Dermis lymphatic vessel endothelial cell (primary cell): ENCODE measurements at places on chromosomes 16 and 17. TPM values are rescaled to one million over a fixed set of nuclear protein-coding genes. Genes with fewer than 3 reads are reported as not detected.

The OR1D5 gene
- total RNA-seq: not detected in 2 replicates

The PRR11 gene
- total RNA-seq: 2.2 and 2.8 TPM in 2 replicates

The ZG16 gene
- not detected in 2 replicates for total RNA-seq

The CCL7 gene
- total RNA-seq: 0.09 TPM in 1 of 2 replicates, not detected in the other

The CDH15 gene
- total RNA-seq: 0.11 TPM in 1 of 2 replicates, not detected in the other

The PRKCB gene
- not detected in 2 replicates for total RNA-seq

The KRT39 gene
- total RNA-seq: not detected in 2 replicates

The TSEN54 gene
- total RNA-seq: 9.4 and 10.3 TPM in 2 replicates

The TMC6 gene
- total RNA-seq: 33.3 and 41.2 TPM in 2 replicates

The MMP28 gene
- 0.33 and 0.60 TPM in 2 replicates for total RNA-seq

The KRT20 gene
- not detected in 2 replicates for total RNA-seq

The DPEP3 gene
- total RNA-seq: 0.09 and 0.11 TPM in 2 replicates

The TP53TG3D gene
- total RNA-seq: 0.09 and 0.11 TPM in 2 replicates

The TBC1D3K gene
- not detected in 2 replicates for total RNA-seq

The GRB7 gene
- under 0.01 and 0.09 TPM in 2 replicates for total RNA-seq

The TMC8 gene
- 0.17 and 0.33 TPM in 2 replicates for total RNA-seq

The MCRIP1 gene
- 112 and 134 TPM in 2 replicates for total RNA-seq

The CLDN7 gene
- total RNA-seq: 0.76 and 1.5 TPM in 2 replicates

The KSR1 gene
- 8.8 and 12.3 TPM in 2 replicates for total RNA-seq

The ABCC11 gene
- not detected in 2 replicates for total RNA-seq

The FBXW10 gene
- under 0.01 TPM in 2 replicates for total RNA-seq

The TUBB3 gene
- total RNA-seq: 38.1 and 51.7 TPM in 2 replicates

The KRTAP17-1 gene
- not detected in 2 replicates for total RNA-seq

The PLA2G10 gene
- not detected in 2 replicates for total RNA-seq

The MARVELD3 gene
- 0.11 and 0.86 TPM in 2 replicates for total RNA-seq

The FNDC8 gene
- not detected in 2 replicates for total RNA-seq

The EME1 gene
- total RNA-seq: 0.65 and 0.77 TPM in 2 replicates

The MEFV gene
- not detected in 2 replicates for total RNA-seq

The PRMT7 gene
- 19.1 and 20.2 TPM in 2 replicates for total RNA-seq

The CCL22 gene
- not detected in 2 replicates for total RNA-seq

The SLC6A2 gene
- 0.11 TPM in 1 of 2 replicates, not detected in the other for total RNA-seq

The PIMREG gene
- 3.9 and 4.0 TPM in 2 replicates for total RNA-seq

The RTN4RL1 gene
- 0.33 and 0.77 TPM in 2 replicates for total RNA-seq

The INTS2 gene
- total RNA-seq: 11.6 and 15.6 TPM in 2 replicates

The SLC38A7 gene
- total RNA-seq: 28.1 and 34.9 TPM in 2 replicates

The AIPL1 gene
- not detected in 2 replicates for total RNA-seq

The GNAO1 gene
- total RNA-seq: not detected in 2 replicates

The PIRT gene
- total RNA-seq: not detected in 2 replicates

The UTP18 gene
- 30.7 and 39.8 TPM in 2 replicates for total RNA-seq

The HAS3 gene
- 5.7 and 14.5 TPM in 2 replicates for total RNA-seq

The MRPL38 gene
- total RNA-seq: 26.8 and 28.9 TPM in 2 replicates

The OR1A1 gene
- total RNA-seq: not detected in 2 replicates

The TMIGD1 gene
- not detected in 2 replicates for total RNA-seq
